Right renal pelvis (tissue), 4 donors: ENCODE measurements at places on chromosomes 2 and 18. TPM values are rescaled to one million over a fixed set of nuclear protein-coding genes. Genes with fewer than 3 reads are reported as not detected.

- DNase-seq = no peak
Observed at GRCh38 chr2:192007581-192008228, 160.8 kb upstream of the CAVIN2 start.

GRCh38 chr2:98757904-98758421 is 27.0 kb upstream of the MGAT4A start:
- DNase-seq = no peak

Gene GREB1
- polyA plus RNA-seq = 12.5 TPM

DNA sequence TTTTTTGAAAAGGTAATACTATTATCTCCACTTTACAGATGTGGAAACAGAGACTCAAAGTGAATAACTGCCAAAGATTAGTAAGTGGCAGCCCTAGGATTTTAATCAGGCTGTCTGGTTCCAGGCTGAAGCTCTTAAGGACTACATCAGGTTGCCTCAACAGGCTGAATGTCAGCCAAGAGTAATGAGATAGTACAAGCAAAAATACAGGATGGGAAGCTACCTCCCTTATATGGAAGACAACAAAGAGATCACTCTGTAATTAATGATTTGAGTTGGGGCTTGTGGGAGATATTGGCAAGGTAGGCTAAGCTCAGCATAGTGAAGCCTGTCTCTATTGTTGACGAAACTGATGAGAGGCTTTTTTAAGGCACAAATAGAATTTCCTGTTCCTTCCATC is 323.1 kb downstream of the KCNJ3 start:
- DNase-seq = no peak

Gene CFC1
- not detected for polyA plus RNA-seq

DNA sequence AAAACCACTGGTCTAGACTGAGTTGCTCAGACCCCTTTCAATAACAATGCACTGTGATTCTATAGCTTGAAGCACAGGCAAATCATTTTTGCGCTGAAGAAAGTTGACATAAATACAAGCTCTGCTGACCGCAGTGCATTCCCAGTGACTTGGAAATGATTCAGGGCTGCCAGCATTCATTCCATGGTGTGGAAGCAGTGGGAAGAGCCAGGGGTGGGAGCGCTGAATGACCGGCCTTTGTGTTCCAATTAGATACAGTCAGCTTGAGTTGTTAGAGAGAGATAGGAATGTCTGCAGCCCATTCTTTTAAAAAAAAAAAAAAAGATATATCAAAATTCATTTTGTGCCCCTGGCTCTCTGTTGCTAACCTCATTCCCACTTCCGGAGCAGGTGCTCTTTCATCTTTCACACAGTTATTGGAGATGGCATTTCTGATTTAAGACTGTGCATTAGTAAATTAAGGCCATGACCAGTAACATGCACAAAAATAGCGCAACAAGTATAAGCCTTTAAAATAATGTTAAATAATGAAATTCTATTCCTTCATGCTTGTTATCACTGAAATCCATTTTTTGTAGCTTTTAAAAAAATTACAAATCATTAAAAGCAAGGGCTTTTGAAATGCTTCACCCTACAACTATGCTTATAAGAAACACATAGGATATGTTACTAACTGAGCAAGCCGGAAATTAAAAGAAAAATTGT is 59.4 kb upstream of the CTLA4 start:
- DNase-seq = no peak

Gene SERPINB12
- not detected for polyA plus RNA-seq

GRCh38 chr18:79511671-79512301 is 116.1 kb downstream of the NFATC1 start:
- no peak for DNase-seq
